ENCODE measurements at places on chromosomes 1 and 21. TPM values are rescaled to one million over a fixed set of nuclear protein-coding genes. Genes with fewer than 3 reads are reported as not detected.

SLC35F3 gene
- total RNA-seq, result 1.5 TPM

OLIG2 gene
- not detected for total RNA-seq

CCDC27 gene
- total RNA-seq, result not detected

IFI44L gene
- 7.0 TPM for total RNA-seq

ARHGEF19 gene
- 17.4 TPM for total RNA-seq

PPFIA4 gene
- total RNA-seq, result 1.4 TPM

CFHR4 gene
- not detected for total RNA-seq

PSMA5 gene
- 8.9 TPM for total RNA-seq

GLRX2 gene
- 6.6 TPM for total RNA-seq

POU3F1 gene
- total RNA-seq, result not detected

MAN1C1 gene
- 8.5 TPM for total RNA-seq

PGBD5 gene
- 0.45 TPM for total RNA-seq

DNA sequence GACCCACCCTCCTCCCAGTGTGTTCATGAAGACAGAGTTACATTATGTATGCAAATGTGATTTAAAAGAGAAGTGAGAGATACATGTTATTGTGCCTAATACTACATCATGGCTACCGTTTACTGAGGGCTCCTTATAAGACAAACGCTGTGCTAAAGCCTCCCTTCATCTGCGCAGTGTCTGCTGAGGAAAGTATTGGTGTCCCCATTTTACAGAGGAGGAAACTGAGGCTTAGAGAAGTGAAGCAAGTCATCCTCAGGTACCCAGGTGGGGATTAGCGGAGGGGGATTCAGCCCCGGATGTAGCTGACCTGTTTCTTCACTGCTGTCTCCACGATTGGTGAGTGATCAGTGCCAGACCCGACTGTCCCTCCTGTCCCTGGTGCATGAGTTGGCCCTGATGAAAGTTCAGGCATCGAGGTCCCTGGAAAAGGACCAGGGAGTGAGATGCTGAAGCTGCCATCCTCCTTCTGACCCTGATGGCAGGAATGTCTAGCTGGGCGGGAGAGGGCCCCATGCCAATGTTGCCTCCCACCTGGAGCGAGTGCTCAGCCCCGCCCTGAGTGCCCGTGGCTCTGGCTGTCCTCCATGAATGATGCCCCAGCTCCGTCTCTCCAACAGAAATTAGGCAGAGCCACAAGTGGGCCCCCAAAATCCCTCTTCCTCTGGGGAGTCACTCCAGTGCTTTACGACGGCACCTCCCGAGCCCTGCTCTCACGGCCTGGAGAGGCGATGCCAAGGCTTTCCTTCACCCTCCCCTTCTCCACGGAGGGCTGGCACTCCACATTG is 204.7 kb downstream of the KAZN start:
- peaks cover 8% of the 10 kb centered on the region for H3K36me3 ChIP-seq
- no peak for DNase-seq
- no peaks in the 10 kb centered on the region for H3K27me3 ChIP-seq

- no peaks in the 10 kb centered on the region for H3K27me3 ChIP-seq
- no peaks in the 10 kb centered on the region for H3K4me1 ChIP-seq
- H3K36me3 ChIP-seq, result no peaks in the 10 kb centered on the region
- DNase-seq, result peak; percentile 22
- H3K27ac ChIP-seq, result no peak overlapping the region
- no peak overlapping the region for H3K4me3 ChIP-seq
These were observed 133.3 kb downstream of the KCNK2 start for GRCh38 chr1:215215846-215216245.

DNA sequence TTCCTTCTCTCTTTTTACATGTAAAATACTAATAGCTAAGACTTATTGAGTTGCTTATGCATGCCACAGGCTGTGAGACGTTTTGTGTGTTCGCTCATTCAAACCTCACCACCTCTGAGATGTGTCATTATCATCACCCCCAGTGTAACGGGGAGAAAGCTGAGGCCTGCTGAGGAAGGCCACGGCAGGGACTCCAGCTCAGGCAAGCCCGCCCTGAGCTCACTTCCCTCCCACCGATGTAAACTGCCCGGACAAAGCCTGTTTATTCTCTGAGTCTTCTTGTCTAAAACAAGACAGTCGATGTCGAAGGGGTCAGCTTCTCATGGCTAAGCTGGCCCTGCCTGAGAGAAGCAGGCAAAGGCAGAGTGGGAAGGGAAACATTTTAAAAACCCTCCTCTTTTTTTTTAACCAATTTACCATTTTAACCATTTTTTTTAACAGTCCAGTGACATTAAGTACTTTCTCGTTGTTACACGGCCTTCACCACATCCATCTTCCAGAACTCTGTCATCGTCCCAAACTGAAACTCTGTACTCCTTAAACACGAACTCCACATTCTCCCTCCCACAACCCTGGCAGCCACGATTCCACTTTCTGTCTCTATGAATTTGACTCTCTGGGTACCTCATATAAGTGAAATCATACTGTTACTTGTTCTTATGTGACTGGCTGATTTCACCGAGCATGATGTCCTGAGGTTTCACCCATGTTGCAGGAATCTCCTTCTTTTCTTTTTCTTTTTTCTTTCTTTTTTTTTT is 204.8 kb upstream of the GALNT2 start:
- no peak overlapping the region for H3K4me3 ChIP-seq
- peak overlapping the region; percentile 62 for H3K27ac ChIP-seq
- H3K4me1 ChIP-seq, result no peaks in the 10 kb centered on the region
- peak; percentile 60 for DNase-seq
- no peaks in the 10 kb centered on the region for H3K27me3 ChIP-seq

GRCh38 chr1:221714227-221715152 is 27.4 kb downstream of the DUSP10 start:
- H3K4me3 ChIP-seq, result no peak overlapping the region
- H3K27ac ChIP-seq, result no peak overlapping the region
- no peak for DNase-seq
- peaks cover 24% of the 10 kb centered on the region for H3K4me1 ChIP-seq

- DNase-seq, result no peak
- H3K36me3 ChIP-seq, result no peaks in the 10 kb centered on the region
- no peaks in the 10 kb centered on the region for H3K4me1 ChIP-seq
These were observed 152.6 kb downstream of the PTPRU start for GRCh38 chr1:29388884-29389283.

DNA sequence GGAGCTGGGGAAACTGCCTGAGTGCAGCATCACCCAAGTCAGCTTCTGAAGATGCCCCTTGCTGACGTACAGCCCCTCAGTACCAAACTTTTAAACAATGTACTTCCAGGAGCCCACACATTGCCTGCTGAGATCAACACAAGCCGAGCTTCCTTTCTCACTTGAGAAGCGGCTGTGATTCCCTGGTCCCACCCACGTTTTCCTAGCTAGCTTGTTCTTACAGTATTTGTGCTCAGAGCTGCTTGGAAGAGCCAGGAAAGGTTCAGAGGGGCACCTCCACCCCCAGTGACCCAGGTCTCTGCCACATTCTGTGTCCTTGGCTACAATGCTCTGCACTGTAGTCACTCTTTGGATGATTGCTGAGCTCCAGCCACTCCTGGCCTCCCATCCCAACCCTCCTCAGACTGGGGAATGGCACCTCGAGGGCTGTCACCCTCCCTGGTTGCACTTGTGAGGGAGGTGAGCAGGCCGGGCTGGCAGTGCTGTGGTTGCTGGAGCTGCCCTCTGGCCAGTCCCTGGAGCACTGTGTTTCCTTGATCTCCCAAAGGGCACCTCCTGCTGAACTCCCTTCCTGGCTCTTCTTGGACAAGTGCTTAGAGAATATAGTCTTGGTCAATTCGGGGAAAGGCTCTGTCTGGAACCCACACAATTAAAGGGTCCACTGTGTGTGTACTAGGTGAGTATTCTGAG is 355.1 kb downstream of the AJAP1 start:
- no peaks in the 10 kb centered on the region for H3K36me3 ChIP-seq
- H3K27me3 ChIP-seq, result no peaks in the 10 kb centered on the region
- no peak overlapping the region for H3K4me3 ChIP-seq
- H3K4me1 ChIP-seq, result no peaks in the 10 kb centered on the region
- DNase-seq, result no peak
- H3K27ac ChIP-seq, result no peak overlapping the region

- no peaks in the 10 kb centered on the region for H3K4me1 ChIP-seq
These were observed 54.3 kb downstream of the NBPF6 start for GRCh38 chr1:108504447-108504846.

GRCh38 chr1:201758499-201759050 is 70.4 kb upstream of the IPO9 start:
- no peak overlapping the region for H3K27ac ChIP-seq
- H3K27me3 ChIP-seq, result no peaks in the 10 kb centered on the region
- no peaks in the 10 kb centered on the region for H3K36me3 ChIP-seq
- DNase-seq, result no peak
- H3K4me1 ChIP-seq, result peaks cover 8% of the 10 kb centered on the region

DNA sequence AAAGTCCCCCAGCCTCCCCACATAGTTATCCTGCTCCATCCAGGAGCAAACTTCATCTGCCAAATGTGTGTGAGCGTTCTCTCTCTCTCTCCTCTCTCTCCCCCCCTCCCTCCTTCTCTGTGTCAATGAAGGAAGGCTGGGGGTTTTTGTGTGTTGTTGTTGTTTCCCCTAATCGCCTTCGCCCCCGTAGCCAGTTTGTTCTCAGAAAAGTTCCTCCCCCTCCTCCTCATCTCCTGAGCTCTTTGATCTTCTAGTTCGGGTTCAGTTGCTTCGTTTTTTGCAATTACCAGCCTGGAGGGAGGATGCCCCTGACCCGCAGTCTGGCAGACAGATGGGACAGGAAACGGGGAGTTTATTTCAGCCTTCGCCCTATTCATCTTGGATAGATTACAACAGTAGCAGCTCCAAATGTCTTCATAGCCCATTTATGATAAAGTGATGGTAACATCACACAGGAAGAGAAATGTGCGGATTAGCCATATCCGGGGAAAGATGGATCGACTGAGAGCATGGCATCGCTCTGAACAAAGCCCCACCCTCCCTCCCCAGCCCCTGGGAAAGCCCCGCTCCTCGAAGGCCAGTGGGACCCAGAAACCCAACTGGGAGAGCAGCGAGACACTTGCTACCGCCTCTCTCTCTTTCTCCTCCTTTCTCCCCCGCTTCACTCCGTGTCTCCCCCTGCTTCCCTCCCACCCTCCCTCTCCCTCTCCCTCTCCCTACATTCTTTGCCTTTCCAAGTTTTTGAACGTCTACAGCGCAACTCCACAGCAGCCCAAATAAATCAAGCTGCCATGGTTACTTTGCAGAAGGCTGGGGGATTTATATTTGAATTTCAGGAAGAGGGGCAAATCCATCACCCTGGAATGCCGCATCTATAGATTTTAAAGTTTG is 139.7 kb upstream of the ARHGEF16 start:
- no peak overlapping the region for H3K4me3 ChIP-seq
- peaks cover 26% of the 10 kb centered on the region for H3K4me1 ChIP-seq
- DNase-seq, result no peak
- H3K36me3 ChIP-seq, result no peaks in the 10 kb centered on the region
- H3K27ac ChIP-seq, result no peak overlapping the region
- no peaks in the 10 kb centered on the region for H3K27me3 ChIP-seq

GRCh38 chr1:17214876-17215544 is 10.1 kb downstream of the PADI1 start:
- no peak overlapping the region for H3K4me3 ChIP-seq
- DNase-seq, result no peak
- no peaks in the 10 kb centered on the region for H3K36me3 ChIP-seq
- no peak overlapping the region for H3K27ac ChIP-seq
- H3K27me3 ChIP-seq, result no peaks in the 10 kb centered on the region
- H3K4me1 ChIP-seq, result peaks cover 16% of the 10 kb centered on the region

- no peak overlapping the region for H3K4me3 ChIP-seq
- no peaks in the 10 kb centered on the region for H3K36me3 ChIP-seq
- H3K4me1 ChIP-seq, result no peaks in the 10 kb centered on the region
- no peak overlapping the region for H3K27ac ChIP-seq
These were observed 151.1 kb downstream of the LYPLAL1 start for GRCh38 chr1:219324629-219325367.

DNA sequence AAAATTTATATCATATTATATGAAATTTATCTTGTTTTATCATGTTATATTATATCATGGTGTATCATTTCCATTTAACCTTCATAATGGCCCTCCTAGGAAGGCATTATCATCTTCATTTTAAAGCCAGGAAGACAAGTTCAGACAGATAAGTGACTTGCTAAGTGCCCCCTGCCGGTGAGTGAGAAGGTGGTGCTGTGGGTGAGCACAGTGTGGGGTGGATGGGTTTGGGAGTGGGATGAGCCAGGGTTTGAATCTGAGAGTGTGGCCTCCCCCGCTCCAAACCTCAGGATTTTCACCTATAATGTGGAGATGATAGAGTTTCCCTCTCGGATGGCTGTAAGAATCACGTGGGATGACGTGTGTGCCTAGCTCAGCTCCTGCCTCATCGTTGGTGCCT is 108.7 kb upstream of the IGSF21 start:
- H3K27me3 ChIP-seq, result peaks cover 13% of the 10 kb centered on the region
- no peak for DNase-seq
- no peaks in the 10 kb centered on the region for H3K4me1 ChIP-seq

DNA sequence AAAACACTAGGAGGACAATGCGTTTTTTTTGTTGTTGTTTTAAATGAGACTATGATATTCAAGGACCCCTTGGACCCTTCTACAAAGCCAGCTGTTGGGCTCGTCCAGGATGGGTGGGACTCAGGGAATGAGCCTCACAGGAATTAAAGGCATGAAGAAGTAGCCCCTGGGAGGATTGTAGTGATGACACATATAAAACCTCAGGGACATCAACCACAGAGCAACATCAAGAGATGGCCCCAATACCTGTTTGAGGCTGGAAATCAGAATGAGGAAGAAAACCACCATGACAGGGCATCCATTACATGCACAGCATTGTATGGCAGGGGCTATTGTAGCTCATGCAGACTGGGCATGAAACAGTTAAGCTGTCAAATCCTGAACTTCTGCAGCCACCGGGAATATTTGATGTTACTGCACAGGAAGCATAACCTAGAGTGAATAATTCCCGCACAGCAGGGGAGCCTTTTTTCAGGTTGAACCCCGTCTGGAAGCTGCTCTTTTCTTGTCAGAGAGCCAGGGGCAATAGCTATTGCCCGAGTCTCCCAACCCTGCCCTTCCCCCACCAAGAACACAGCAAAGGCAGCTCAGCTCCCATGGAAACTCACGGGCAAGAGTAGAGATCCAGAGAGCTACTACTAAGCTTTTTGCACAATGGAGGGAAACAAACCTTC is 140.2 kb upstream of the FGGY start:
- no peak overlapping the region for H3K27ac ChIP-seq
- H3K27me3 ChIP-seq, result no peaks in the 10 kb centered on the region
- peaks cover 23% of the 10 kb centered on the region for H3K4me1 ChIP-seq
- H3K36me3 ChIP-seq, result no peaks in the 10 kb centered on the region
- H3K4me3 ChIP-seq, result no peak overlapping the region

GRCh38 chr1:185402930-185403329 is 85.9 kb upstream of the IVNS1ABP start:
- no peaks in the 10 kb centered on the region for H3K27me3 ChIP-seq
- H3K27ac ChIP-seq, result no peak overlapping the region
- H3K4me3 ChIP-seq, result no peak overlapping the region

GRCh38 chr1:226981386-226981817 is 41.3 kb downstream of the COQ8A start:
- H3K27me3 ChIP-seq, result no peaks in the 10 kb centered on the region
- peaks cover 29% of the 10 kb centered on the region for H3K4me1 ChIP-seq
- DNase-seq, result no peak
- H3K27ac ChIP-seq, result peak overlapping the region; percentile 13
- H3K36me3 ChIP-seq, result peaks cover 99% of the 10 kb centered on the region

GRCh38 chr1:20367626-20368025 is 77.0 kb downstream of the VWA5B1 start:
- H3K36me3 ChIP-seq, result no peaks in the 10 kb centered on the region
- no peak for DNase-seq
- H3K27ac ChIP-seq, result no peak overlapping the region
- H3K4me3 ChIP-seq, result no peak overlapping the region
- H3K27me3 ChIP-seq, result peaks cover 12% of the 10 kb centered on the region

GRCh38 chr1:108828074-108828961 is 28.6 kb downstream of the AKNAD1 start:
- peaks cover 36% of the 10 kb centered on the region for H3K4me1 ChIP-seq
- no peak overlapping the region for H3K4me3 ChIP-seq
- H3K36me3 ChIP-seq, result no peaks in the 10 kb centered on the region
- H3K27ac ChIP-seq, result peak overlapping the region; percentile 82

Data from stomach (tissue), 19 donors.